Suppressor macrophage (primary cell): ENCODE measurements at places on chromosomes 7 and 10.

DNA sequence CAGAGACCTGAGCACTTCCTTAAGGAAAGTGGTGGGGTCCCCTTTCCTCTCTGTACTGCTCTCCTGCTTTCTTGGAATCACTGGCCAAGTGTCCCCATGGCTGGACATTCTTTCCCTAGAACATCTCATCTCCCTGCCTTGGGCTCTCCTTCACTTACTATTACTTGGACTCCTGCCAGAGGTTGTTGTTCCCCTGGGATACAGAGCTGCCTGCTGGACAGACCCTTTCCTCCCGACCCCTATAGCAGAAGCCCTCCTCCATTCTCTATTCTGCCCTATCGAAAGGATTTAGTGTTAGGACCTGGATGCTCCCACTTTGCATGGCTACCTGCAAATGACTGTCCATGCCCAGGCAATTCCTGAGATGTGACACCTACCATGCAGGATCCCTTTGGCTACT, 164.3 kb upstream of the PODXL start:
- no peak for DNase-seq

GRCh38 chr7:158289761-158290523, 297.7 kb downstream of the PTPRN2 start:
- DNase-seq: no peak

- no peak for DNase-seq
These were observed 41.9 kb downstream of the ARMC3 start for GRCh38 chr10:22969704-22970103.

DNA sequence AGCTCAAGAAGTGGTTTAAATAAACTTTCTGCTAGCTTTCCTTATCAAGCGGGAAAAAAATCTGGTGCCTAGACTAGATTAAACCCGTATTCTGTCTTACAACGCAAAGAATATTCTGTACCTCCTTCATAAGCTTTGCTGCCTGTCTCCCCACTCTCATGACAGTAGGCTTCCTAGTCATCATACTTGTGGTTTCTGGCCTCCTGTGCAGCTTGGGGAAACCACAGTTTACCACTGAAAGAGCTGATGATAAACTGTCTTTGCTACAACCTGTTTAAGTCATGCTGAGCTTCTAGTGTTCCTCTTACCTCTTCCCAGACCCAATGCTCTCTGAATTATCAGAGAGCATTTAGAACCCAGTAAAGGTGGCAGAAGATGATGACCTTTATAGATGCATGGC, 55.0 kb downstream of the PODXL start:
- no peak for DNase-seq

- no peak for DNase-seq
These were observed 132.6 kb downstream of the CELF2 start for GRCh38 chr10:11150231-11150731.

DNA sequence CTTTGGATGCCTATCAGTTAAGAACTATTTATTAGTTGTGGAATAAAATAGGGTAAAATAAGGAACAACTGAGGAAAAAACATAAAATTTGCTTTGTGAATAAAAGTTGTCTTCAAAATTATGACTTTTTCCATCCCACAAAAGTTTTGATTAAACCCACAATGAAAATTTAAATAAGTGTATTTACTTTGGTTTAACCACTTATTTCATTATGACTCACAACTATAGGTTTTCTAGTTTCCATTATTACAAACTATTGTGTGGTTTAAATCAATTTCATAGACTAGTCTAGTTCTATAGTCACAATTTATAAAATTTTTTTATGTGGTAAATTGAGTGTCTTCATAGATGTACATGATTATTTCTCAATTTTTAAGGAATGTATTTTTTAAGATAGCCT, 116.6 kb downstream of the EGFR start:
- DNase-seq: no peak

DNA sequence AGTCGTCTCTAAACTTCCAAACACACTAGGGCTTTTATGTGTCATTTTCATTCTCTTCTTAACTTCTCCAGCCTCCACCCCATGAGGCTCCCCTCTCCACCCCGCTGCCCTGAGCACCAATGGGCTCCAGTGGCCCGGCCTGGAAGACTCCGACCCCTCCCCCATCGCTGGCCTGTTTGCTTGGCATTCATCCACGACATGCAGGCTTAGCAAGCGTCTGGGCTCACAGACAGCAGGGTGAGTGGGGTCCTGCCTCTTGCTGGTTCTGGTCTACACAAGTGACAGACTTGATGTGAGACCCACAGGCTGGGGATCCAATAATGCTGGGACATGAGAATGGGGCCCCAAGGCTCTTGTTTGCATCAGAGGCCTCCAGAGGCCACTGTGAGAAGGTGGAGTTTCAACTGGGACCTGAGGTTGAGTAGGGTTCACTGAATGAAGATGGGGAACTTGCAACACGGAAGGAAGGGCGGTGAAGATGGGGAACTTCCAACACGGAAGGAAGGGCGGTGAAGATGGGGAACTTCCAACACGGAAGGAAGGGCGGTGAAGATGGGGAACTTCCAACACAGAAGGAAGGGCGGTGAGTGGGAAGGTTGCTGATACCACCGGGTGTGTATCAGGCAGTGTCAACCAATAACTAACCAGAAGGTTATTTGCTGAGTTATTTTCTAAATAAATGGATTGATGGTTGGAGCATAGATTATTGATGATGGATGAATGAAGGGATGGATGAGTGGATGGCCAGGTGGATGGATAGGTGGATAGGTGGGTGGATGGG, 14.0 kb downstream of the KNDC1 start:
- peak; percentile 3 for DNase-seq
